ENCODE measurements at places on chromosomes 2 and 18. TPM values are rescaled to one million over a fixed set of nuclear protein-coding genes. Genes with fewer than 3 reads are reported as not detected.

Gene REG3A
- not detected for total RNA-seq

Gene STARD6
- total RNA-seq: not detected

Gene ASB18
- not detected for total RNA-seq

Gene PCARE
- not detected for total RNA-seq

Gene LIPG
- total RNA-seq: 0.25 TPM

Gene AGFG1
- total RNA-seq: 144 TPM

Gene LONRF2
- under 0.01 TPM for total RNA-seq

Gene FBXO48
- total RNA-seq: 0.38 TPM

Gene IL1R2
- not detected for total RNA-seq

Gene GPR155
- total RNA-seq: 3.4 TPM

Gene HOXD10
- 17.2 TPM for total RNA-seq

Gene CROCC2
- total RNA-seq: under 0.01 TPM

Gene SH3RF3
- 5.2 TPM for total RNA-seq

Gene CSRNP3
- total RNA-seq: 0.43 TPM

All from GM23248 (cell line).